ENCODE measurements at places on chromosomes 12 and 14.

DNA sequence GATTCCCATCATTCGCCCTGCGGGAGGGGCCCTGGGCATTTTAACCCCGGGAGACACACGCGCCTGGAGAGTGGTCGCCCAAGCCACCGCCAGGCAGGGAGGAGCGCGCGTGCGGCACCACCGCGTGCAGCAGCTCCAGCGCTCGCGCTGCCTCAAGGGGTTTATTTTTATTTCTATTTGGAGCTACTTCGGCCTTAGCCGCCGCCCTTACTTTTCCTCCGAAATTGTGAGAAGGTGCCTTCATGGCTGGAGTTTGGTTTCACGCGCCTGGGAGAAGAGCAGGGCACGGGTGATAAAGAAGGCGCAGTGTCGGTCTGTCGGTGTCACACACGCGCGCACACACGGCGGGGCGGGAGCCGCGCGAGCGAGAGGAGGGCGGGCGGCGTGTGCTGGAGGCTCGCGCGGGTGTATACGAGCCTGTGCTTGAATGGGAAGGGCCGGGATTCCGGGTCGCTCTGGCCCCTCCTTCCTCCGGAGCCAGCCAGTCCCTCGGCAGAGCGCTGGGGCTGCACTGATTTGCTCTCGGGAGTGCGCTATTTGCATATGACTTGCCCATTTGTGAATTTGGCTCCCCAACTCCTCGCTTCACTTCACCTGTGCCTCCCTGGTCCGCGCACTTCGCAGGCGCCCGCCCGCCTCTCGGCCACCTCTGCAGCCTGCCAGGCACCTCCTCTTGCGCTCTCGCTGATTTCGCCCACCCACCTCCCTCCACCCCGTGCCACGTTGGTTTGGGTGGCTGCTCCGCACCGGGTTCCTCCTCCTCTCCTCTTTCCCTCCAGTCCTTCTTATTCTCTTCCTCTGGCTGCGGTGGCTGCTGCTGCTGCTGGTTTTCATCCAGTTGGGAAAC, 932.3 kb downstream of the DIO2 start:
- DNase-seq = no peak

DNA sequence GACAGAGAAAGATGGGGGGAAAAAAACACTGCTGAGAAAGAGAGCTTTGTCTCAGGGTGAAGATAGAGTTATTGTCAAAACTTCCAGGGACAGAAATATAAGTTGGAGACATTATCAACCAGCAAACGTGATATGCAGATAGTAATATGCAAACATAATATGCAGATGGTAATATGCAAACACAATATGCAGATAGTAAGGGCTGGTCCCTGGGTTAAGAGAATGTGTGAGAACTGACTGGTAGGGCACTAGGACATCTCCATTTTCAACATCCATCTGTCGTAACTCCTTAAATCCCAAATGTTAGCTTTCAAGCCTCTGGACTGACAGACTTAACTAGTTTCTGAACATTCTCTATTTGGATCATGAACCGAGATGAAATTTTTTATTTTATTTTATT, 32.2 kb downstream of the SNRPF start:
- no peak for DNase-seq

DNA sequence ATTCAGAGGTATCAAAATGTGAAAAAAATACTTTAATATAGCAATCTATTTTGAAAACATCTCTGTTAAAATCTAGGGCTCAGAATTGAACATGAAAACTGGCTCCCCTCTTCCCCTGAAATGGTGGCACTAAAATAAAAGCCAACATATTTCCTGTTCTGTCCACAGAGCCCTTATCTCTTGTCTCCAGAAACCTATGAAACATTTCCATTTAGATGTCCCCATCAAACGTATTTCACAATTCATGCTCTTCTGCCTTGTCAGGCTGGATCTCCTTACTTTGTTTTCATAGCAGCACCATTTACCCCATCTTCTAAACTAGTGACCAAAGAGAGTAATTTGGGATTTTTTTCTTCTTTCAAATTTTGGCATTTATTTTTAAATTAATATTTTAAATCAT, 42.4 kb downstream of the PDE3A start:
- DNase-seq = peak; percentile 93

- DNase-seq = no peak
These were observed 225.0 kb downstream of the SLC25A21 start for GRCh38 chr14:36947362-36947761.

DNA sequence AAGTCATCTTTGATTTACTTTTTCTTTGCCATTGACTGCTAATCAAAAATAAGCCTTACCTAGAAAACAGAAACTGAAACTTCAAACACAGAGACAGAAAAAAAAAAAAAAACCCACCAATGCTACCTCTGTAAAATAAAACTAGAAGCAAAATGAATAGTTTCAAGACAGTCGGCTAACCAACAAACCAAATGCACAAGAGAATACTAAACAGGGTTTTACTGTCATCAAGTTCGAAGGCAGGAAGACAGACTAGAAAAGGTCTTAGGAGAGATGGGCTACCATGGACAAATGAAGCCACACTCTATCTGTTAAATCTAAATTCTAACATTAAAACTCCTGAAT, 59.5 kb downstream of the SEL1L start:
- peak; percentile 57 for DNase-seq

GRCh38 chr12:66297923-66298322, 4.4 kb upstream of the HELB start:
- DNase-seq = no peak

DNA sequence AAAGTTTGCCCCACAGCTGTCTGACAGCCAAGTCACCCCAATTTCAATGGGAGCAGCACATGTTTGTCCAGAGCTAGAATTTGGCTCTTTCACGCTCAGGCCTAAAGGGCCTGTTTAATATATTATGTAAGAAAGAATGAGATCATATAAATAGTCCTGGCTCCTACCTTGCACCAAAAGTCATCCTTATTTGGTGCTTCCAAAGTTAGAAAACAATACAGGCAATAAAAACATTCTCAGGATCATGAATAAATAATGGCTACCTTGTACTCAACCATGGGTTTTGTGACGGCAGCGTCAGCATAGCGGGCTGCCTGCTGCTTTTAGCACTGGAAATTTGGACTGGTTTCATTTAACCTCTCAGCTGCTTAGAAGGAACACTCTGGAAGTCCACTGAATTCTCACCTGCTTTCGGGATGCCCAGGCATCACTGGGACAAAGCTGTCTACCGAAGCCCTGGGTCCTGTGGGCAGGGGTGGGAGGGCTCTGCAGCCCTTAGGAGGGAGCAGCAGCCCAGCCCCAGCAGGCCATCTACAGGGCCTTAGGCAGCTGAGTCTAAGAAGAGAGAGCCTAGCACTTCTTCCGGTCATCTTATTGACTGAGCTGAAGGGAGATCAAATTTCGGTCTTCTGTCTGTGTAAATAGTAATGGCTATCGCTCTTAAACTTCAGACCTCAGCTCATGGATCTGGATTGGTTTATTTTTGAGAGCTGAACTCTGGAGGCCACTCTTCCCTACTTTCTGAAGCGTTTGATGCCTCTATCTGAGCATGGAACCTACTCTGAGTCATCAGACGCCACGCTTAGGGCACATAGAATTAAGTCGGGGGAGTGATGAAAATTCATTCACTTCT, 106.5 kb downstream of the SAMD4A start:
- no peak for DNase-seq
